ENCODE measurements at places on chromosomes 3 and 15.
A peak's percentile ranks its signal among the peaks of the same experiment; 100 is the strongest.

GRCh38 chr15:72770673-72771328, 12.8 kb downstream of the ADPGK start:
- DNase-seq, result peak; percentile 6

DNA sequence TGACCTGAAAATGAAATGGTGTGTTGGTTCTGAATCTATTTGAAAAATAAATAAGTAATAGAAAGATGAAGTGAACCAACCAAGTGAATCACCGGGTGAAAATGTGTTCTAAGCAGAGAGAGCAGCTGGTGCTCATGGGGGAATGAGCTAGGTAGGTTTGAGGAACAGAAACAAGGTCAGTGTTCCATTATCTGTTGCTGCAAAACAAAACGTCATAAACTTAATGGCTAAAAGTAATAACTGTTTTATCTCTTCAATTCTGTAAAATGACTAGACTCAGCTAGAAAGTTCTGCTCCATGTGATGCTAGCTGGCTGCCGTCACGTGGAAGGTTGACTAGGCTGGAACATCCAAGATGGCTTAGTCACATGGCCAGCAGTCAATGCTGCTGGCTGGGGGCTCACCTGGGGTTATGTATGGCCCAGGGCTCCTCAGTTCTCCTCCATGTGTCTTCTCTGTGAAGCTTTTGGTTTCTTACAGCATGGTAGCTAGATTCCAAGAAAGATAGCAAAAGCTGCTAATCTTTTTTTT, 13.3 kb upstream of the SH3BP5 start:
- no peak for DNase-seq

DNA sequence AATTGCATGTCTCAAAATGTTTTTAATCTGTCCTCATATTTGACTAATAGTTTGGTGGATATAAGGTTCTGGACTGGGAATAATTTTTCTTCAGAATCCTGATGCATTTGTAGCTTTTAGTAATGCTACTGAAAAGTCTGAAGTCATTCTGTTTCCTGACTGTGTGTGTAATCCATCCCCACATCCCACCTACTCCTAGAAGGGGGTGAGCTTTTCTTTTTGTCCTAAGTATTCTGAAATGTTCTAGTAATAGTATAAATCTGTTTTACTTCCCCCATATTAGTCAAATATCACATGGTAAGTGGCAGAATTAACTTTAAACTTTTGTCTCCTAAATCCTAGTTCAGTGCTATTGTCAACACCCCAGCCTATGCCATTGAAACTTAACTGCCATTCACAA, 162.8 kb downstream of the GREM1 start:
- DNase-seq, result no peak

- DNase-seq, result no peak
Observed at GRCh38 chr15:62663547-62663946, 379.0 kb upstream of the TPM1 start.

GRCh38 chr3:9276761-9277370, 27.4 kb upstream of the SRGAP3 start:
- DNase-seq, result no peak

DNA sequence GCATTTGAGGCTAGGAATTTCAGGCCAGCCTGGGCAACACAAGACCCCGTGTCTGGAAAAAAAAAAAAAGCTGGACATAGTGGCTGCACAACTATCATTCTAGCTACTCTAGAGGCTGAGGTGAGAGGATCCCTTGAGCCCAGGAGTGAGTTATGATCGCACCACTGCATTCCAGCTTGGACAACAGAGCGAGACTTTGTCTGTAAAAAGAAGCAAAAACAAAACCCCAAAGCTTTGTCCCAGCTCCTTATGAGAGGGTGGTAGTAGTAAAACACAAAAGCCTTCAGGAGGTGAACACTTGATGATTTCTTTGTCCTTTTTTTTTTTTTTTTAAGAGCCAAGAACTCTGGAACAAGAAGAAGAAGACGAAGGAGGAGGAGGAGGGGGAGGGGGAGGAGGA, 1.1 kb upstream of the CD200 start:
- peak; percentile 7 for DNase-seq

GRCh38 chr3:142148044-142148791, 1.1 kb downstream of the TFDP2 start:
- no peak for DNase-seq

- DNase-seq, result no peak
Observed at GRCh38 chr15:35979608-35980007, 433.6 kb upstream of the DPH6 start.

- DNase-seq, result no peak
Observed at GRCh38 chr3:71056327-71056726, 527.2 kb downstream of the FOXP1 start.

GRCh38 chr15:70502529-70502928, 260.8 kb downstream of the UACA start:
- no peak for DNase-seq

- no peak for DNase-seq
Observed at GRCh38 chr3:57822686-57823085, 66.6 kb downstream of the SLMAP start.

DNA sequence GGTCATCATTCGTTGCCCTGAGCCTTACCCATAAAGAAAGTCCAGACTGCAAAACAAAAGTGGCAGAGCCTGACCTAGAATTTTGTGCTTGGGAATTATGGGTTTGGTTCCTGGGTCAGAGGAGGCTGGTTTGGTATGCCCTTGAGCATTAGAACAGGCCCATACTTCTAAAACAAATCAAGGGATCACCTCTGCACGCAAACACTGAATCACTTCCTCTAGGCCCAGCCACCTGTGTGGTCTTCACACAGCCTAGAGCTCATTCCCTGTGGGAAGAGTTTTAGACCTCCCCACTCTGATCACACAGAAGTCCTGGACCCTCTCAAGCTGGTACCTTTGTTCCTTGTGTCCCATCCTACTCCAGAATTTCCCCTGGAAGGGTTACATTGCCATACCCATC, 59.4 kb downstream of the B3GNT5 start:
- no peak for DNase-seq

GRCh38 chr3:87361956-87362355, 85.6 kb upstream of the POU1F1 start:
- no peak for DNase-seq

- no peak for DNase-seq
Observed at GRCh38 chr15:80503319-80503952, 99.3 kb downstream of the ARNT2 start.

DNA sequence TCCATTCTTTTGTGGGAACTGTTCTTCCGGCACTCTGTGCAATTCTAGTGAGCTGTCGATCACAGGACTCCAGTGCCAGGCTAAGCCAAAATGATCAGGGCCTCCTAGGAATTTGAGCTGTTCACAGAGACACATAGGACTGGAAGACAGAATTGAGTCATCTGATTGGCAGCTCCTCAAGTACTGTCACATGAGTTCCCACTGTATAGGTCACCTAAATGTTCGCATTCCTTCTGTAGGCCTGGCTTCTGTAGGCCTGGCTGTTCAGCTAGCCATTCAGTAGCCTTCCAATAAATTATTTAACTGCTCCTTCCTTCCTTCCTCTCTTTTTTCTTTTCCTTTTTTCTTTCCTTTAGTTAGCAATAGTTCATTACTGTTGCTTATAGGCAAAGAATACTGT, 4.3 kb downstream of the PROS1 start:
- DNase-seq, result no peak

GRCh38 chr15:55859681-55860080, 116.7 kb upstream of the PRTG start:
- no peak for DNase-seq

GRCh38 chr3:122859021-122859805, 64.3 kb downstream of the SLC49A4 start:
- DNase-seq, result no peak

DNA sequence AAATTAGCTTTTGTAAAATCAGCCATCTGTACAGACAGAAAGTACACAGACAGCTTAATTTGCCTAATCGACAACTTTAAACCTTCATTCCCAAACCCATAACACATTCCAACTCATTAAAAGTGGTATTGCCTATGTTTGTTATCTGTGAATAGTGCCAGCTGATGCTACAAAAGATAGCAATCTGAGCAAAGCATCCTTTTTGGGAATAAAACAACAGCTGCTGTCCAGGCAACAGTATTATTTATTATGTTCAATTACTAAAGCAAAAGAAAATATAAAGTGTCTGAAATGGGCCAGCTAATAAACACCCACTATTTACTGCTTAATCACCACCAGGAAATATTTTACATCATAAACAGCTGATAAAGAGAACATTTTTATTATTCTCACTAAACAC, 134.8 kb upstream of the ABI3BP start:
- no peak for DNase-seq

- no peak for DNase-seq
Observed at GRCh38 chr3:184373422-184373821, 4.6 kb downstream of the THPO start.

GRCh38 chr3:170584585-170585007, 1.3 kb downstream of the SLC7A14 start:
- peak; percentile 35 for DNase-seq

DNA sequence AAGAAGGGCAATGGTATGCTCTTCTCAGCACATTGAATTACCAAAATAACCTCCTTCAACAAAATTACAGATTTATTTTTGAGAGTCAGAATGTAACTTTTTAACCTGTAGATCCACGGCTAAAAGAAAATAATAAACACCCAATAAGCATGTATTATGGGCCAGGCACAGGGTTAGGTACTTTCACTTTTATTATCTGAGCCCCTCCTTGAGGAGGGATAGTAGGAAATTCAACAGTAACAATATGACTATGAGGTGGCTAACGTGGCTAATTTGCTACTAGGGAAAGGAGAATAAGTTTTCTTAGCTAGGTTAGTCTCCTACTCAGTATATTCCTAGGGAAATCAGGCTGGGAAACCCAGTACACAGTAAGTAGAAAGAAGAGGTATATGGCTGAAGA, 306.9 kb downstream of the GAP43 start:
- DNase-seq, result no peak

- no peak for DNase-seq
Observed at GRCh38 chr15:84736375-84736774, 12.0 kb upstream of the ZNF592 start.

DNA sequence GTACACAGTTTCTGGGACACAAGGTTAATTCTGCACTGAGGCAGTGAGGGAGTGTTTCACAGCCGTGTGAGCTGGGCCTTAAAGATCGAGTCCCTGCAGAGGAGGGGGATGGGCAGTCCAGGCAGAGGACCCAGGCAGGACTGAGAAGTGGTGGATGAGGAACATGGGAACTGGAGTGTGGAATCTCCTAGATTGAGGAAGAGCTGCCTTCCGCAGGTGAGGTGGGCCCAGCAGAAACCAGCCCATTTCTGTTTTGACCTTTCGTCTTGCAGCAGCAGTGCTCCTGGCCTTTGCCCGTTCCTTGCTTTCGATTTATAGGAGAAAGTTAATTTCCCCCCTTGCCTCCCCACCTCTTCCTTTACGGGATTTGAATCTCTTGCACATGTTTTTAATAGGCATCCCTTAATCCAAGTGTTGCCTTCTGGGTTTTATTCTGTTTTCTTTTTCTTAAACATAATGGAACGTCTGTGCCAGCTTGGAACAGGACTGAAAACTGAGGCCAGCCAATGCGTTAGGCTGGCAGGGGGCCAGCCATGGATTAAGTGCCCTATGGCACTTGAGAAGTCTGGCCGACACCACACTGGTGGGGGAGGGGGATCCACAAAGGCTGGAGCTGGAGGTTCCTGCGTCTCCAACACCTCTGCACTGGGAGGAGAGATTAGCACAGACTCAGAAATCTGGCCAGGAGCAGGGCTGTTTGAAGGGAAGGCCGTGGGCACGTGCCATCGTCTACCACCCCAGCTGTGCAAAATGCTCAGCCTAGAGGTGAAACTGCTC, 78.1 kb downstream of the AAGAB start:
- no peak for DNase-seq

GRCh38 chr3:187858711-187859110, 113.4 kb upstream of the BCL6 start:
- DNase-seq, result no peak

DNA sequence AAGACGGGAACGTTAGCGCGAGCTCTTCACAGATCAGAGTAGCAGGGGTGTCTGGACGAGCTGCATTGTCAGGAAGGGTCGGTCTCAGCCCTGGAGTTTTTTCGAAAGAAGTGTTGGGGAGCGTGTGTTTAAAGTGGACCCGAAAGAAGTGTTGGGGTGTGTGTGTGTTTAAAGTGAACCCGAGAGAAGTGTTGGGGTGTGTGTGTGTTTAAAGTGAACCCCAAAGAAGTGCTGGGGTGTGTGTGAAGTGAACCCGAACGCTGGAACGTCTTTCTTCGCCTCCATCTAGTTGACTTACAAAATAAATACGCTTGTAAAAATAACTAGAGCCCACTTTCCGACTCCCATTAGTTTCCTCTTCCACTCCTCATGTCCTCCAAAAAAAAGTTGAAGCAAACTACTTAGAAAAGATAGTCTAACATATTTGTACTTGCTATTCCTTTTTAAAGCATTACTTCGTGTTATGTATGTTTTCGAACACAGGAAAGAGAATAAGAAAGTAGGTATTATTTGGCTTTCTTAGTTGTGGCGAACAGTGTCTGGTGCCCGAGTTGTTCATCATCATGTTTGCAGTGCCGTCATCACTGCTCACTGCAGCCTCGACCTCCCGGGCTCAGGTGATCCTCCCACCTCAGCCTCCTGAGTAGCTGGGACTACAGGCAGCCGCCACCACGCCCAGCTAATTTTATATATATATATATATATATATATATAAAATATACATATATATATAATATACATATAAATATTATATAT, 1.0 kb downstream of the LRCH3 start:
- DNase-seq, result peak; percentile 30

GRCh38 chr3:133988631-133989161, 41.0 kb downstream of the SLCO2A1 start:
- DNase-seq, result no peak

DNA sequence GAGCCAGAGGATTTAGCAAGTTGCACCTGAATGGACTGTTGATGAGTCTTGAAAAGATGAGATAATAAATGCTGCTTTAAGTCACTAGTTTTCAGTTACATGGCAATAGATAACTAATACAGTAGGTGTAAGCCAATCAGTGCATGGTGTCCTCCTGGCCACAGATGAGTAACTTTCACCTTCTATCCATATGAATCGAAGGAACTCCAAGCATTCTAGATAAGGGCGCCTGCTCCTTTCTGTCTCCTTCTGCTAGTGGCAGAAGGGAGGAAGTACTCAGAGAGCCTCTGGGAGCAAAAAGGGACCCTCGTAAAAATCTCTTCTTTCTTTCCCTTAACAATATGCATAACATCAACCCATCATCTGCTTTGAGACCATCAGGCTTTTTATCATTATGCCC, 37.3 kb downstream of the TM6SF1 start:
- DNase-seq, result no peak

- no peak for DNase-seq
Observed at GRCh38 chr3:155646669-155647068, 98.2 kb downstream of the PLCH1 start.

GRCh38 chr3:181892848-181893247, 181.1 kb downstream of the SOX2 start:
- DNase-seq, result no peak

- no peak for DNase-seq
Observed at GRCh38 chr3:195119461-195120266, 151.3 kb downstream of the XXYLT1 start.

GRCh38 chr15:89097313-89097712, 9.1 kb downstream of the ABHD2 start:
- DNase-seq, result no peak
